H7 (cell line): ENCODE measurements at places on chromosomes 1 and 21. TPM values are rescaled to one million over a fixed set of nuclear protein-coding genes. Genes with fewer than 3 reads are reported as not detected.

DNA sequence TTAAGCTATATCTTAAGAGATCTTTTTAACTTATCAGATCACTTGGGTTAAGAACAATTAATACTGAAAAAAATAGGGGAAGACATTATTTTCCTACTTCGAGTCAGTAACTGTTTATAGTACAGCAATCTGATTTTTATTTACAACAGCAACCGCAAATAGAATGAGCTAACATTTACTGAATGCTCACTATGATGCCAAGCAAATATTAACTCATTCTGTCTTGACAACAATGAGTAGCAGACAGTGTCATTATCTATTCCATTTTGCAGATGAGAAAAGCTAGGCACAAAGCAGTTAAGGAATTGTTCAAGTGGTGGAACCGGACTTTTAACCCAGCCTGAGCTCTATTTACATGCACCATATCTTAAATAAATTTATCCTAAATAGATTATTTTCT lies 273.7 kb downstream of the NTNG1 start:
- no peak for DNase-seq

GRCh38 chr1:4344065-4344732 lies 310.2 kb upstream of the AJAP1 start:
- DNase-seq, result no peak

- no peak for DNase-seq
These were observed 16.1 kb upstream of the DYRK1A start for GRCh38 chr21:37350472-37350871.

DNA sequence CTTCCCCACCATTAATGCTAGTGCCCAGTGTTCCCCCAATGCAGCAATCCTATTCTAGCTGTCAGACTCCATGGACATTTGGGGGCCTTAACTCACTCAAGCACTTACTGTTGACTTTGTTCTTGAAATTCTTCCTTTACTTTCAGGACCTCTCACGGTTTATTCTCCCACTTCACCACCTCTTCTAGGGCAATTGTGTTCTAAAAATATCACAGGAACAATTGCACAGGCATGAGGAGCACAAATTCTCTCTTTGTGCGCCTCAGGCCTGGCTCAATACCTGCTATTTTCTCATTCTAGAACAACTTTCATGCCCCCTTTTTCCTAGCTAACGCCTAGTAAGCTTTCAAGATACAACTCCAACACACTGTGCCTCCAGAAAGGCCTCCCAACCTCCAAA lies 7.3 kb downstream of the MAB21L3 start:
- DNase-seq, result no peak

- no peak for DNase-seq
These were observed 19.8 kb downstream of the ERRFI1 start for GRCh38 chr1:8006037-8006963.

DNA sequence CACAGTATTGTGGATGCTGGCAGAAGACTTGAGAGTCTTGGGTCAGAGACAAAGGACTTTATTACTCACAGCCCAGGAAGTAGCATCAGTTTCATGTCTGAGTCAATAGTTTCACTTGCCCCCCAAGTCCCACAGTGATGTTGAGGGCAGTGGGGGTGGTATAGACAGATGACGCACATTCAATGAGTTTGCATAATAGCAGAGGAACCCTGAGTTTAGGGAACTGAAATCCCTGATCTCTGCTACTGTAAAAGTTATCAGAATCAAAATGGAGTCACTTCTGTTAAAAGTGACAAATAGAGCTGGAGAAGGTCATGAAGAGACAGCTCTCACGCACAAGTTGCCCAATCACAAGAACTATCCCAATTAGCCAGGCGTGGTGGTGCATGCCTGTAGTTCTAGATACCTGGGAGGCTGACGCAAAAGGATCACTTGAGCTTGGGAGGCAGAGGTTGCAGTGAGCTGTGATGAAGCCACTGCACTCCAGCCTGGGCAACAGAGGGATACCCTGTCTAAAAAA lies 11.5 kb upstream of the HCRTR1 start:
- no peak for DNase-seq

- no peak for DNase-seq
These were observed 109.7 kb upstream of the SYT6 start for GRCh38 chr1:114263343-114263742.

The LMOD1 gene
- 0.42 and 0.48 TPM in 2 replicates for total RNA-seq

The VAV3 gene
- total RNA-seq, result 5.3 and 7.6 TPM in 2 replicates

The ZNF691 gene
- 30.4 and 33.5 TPM in 2 replicates for total RNA-seq

The CDCA8 gene
- total RNA-seq, result 46.9 and 55.4 TPM in 2 replicates
